ENCODE measurements at places on chromosomes 6 and 20. TPM values are rescaled to one million over a fixed set of nuclear protein-coding genes. Genes with fewer than 3 reads are reported as not detected.
A peak's percentile ranks its signal among the peaks of the same experiment; 100 is the strongest.

GRCh38 chr20:63640086-63640485, 13.1 kb downstream of the STMN3 start:
- no peak for DNase-seq

DNA sequence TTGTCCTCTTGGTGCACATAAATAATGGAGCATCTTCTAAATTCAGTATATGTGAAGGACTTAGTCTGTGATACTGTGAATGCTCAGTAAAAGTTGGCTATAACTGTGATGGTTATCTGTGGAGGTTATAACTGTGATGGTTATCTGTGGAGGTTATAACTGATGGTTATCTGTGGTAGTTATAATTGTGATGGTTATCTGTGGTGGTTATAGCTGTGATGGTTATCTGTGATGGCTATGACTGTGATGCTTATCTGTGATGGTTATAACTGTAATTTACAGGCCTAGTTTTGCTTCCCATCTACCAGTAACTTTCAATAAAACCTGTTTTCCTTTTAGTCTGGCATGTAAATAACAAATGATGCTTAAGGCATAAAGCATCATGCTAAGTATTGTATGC, 16.5 kb downstream of the PTK7 start:
- no peak for DNase-seq

DNA sequence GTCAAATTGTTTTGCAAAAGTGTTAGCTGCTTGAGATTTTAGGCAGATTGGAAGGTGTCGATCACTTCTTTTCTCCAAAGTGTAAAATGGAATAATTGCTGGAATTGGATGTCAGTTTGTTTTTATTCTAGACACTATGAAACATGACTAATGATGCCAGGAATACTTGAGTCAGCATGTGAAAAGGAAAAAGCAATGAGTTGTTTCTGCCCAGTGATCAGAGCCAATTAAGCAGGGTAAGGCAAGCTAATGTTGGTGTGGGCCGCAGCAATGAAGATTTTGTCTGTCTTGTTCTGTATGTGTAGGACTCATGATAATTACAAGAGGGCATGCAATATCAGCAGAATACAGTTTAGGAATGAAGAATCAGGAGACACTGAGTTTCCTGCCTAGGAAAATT, 110.3 kb downstream of the CARMIL1 start:
- no peak for DNase-seq

GRCh38 chr6:37988696-37989095, 169.2 kb downstream of the ZFAND3 start:
- no peak for DNase-seq

Gene VIP
- not detected for total RNA-seq

- no peak for DNase-seq
Measured at GRCh38 chr6:29789176-29789575, 38.4 kb upstream of the HLA-G start.

- no peak for DNase-seq
Measured at GRCh38 chr20:50089140-50089786, 23.7 kb downstream of the UBE2V1 start.

DNA sequence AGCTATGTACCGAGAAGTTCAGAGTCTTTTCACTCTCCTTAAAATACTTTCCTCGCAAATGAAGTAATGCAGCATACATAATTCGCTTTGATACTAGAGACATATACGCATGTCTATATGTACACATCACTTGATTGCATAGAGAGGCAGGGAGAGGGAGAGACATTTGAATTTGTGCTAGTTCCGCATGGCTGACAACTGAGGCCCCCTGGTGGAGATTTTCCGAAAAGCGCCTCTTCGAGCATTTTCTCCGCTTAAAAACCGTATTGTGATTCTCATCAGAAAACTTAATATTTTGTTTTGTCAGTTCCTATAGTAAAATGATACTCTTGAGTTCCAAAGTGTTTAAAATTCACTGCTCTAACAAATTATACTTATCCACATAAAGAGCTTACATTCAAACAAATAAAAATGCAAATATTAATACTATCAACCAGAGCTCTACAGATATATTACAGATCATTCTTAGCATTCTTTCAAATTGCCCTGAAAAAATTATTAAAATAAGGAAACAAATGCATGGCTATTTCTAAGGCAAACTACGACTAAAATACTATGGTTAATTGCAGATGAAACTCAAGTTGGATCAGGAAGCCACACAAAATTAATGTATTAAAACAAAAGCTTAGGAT, 637 bp downstream of the MYLK4 start:
- peak; percentile 76 for DNase-seq

Gene POU3F2
- not detected for total RNA-seq

Gene TMEM200A
- 0.63 TPM for total RNA-seq

Gene ASIP
- 2.7 TPM for total RNA-seq

DNA sequence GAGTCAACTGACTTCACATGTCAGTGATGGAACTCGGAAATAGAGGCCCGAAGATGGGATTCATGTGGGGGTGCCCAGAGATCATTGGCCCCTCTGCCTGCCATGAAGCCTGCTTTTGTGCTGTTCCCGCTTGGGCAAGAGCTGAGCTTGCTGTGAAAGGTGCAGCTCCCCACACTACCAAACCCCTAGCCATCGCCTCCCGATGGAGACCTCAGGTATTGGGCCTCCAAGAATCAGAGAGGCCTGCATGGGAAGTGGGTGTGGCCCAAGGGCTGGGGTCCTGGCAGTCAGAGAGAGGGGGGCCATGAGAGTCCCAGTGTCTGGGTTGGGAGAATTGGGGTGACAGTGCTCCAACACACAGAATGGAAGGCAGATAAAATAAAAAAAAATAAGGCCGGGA, 160.9 kb downstream of the SOD2 start:
- no peak for DNase-seq

DNA sequence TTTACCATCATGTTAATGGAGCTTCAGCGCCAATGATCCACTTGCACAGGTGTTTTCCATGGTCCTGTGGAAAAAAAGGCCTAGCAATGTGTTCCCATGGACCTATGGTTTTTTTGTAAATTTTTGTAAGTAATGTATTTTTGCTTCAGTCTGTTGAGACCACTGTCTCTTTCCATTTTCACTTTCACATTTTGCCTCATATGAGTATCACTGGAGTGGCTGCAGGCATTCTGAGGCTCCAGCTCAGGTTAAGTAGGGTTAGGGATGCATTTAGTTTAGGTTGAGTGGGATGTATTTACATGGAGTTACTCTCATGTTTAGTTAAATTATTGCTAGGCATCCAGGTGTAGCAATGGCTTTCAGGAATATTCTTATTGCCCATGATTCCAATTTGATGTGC, 19.2 kb upstream of the LMBRD1 start:
- no peak for DNase-seq

Data from right atrium auricular region (tissue), 2 donors.